ENCODE measurements at places on chromosomes 5 and 9. TPM values are rescaled to one million over a fixed set of nuclear protein-coding genes. Genes with fewer than 3 reads are reported as not detected.

Gene POLR1E
- polyA plus RNA-seq: 24.2 TPM

Gene PFN3
- polyA plus RNA-seq: 0.72 TPM

Gene PTBP3
- 92.0 TPM for polyA plus RNA-seq

Gene ENHO
- polyA plus RNA-seq: 1.3 TPM

Gene CDKN2B
- polyA plus RNA-seq: 0.12 TPM

Gene GAPT
- 1.8 TPM for polyA plus RNA-seq

Gene REEP2
- polyA plus RNA-seq: 7.2 TPM

Gene NR5A1
- 0.11 TPM for polyA plus RNA-seq

Gene UGT3A2
- polyA plus RNA-seq: 15.8 TPM

Gene CCDC180
- polyA plus RNA-seq: 11.2 TPM

Gene EIF4E1B
- not detected for polyA plus RNA-seq

Gene CORO2A
- 1.7 TPM for polyA plus RNA-seq

Gene AJM1
- 0.64 TPM for polyA plus RNA-seq

All from right renal cortex interstitium (tissue), 3 donors.